Stimulated activated CD4-positive, alpha-beta T cell treated with anti-CD3 and anti-CD28 coated beads, Interleukin-12 subunit alpha, Interleukin-12 subunit beta, amount 100 ng/mL, for 48 hours (primary cell): ENCODE measurements at places on chromosomes 12 and 14.

GRCh38 chr14:35879151-35879648 is 53.1 kb downstream of the BRMS1L start:
- DNase-seq, result no peak

DNA sequence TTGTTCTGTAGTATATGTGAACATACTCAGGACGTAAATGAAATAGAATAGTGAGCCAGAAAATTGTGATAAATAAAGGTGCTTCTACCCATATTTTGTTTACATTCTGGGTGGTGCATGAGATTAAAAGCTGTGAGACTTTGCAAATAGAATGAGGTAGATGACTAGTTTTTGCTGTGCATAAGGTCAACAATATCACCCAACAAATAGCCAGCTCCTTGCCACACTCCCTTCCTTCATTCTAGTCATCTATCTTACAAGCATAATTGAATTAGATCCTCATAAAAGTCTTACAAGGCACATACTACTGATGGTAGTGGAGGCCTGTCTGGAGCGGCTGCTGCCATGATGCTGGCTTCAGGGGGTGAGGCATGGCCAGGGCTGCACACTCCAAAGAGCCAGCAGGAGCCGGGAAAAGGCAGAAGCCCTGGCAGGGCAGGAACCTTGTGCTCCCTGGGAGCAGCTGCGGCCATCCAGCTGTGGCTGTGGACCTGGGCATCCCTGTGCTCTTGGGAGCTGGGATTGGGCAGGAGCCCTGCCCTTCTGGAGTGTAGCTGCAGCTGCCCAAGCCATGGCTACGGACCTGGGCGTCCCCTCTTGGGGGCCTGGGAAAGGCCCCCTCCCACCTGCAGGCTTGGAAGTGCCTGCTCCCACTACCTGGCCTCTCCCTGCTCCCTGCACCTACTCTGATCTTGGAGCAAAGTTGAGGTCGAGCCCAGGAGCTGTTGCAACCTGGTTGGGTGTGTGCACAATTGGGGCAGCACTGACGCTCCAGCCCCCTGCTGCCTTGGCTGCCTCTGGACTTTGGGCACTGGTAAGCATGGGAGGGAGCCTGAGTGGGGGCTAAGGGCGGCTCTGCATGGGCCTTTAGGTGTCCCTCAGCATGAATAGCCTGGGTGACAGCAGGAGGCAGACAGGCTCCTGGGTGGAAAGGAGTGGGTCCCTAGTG is 112.8 kb downstream of the DACT1 start:
- no peak for DNase-seq

DNA sequence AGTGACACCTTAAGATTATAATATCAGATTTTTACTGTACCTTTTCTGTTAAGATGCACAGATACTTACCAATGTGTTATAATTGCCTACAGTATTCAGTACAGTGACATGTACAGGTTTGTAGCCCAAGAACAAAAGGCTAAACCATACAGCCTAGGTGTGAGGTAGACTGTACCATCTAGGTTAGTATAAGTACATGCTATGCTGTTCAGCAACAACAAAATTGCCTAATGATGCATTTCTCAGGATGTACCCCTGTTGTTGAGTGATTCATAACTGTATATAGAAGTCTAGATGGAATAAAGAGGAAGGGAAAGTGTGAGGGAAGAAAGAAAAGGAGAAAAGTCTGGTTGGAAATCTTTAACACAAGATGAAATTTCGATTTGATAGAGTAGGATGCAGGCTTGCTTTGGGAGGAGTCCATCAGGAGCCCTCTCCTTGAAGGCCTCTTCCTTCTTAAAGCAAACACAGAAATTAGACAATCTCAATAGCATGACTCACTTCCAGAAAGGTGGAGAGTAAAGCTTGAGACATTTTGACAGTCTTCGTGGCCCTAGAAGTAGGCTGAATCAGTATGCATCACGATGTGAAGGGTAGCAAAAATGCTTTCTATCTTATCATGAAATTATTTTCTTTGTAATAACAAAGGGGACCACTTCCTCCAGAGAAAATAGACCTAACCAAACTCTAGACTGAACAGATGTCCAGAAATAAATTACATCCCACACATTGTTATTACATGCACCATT is 191.5 kb downstream of the SYT1 start:
- no peak for DNase-seq

- DNase-seq, result no peak
Measured at GRCh38 chr14:99262977-99263448, 9.0 kb downstream of the BCL11B start.

GRCh38 chr12:1494856-1495255 is 99.5 kb downstream of the FBXL14 start:
- DNase-seq, result no peak

DNA sequence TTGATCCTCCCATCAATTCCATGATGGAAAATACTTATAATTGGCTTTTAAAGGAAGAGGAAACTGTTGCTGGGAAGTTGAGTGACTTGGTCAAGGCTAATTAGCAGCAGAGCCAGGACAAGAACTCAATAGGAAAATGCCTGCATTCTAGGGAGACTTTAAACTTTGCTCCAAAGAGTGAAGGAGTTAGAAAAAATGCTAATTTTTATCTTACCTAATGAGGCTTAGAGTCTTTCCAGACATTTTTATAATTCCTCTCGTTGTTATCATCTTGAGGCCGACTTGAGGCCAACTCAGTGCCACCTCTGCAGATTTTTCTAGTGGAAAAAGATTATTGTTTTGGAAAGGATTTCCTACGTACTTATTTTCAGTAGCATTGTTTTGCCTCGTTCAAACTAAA is 344.6 kb downstream of the ETNK1 start:
- DNase-seq, result no peak

GRCh38 chr12:64912516-64913255 is 88.2 kb downstream of the TBC1D30 start:
- DNase-seq, result no peak

DNA sequence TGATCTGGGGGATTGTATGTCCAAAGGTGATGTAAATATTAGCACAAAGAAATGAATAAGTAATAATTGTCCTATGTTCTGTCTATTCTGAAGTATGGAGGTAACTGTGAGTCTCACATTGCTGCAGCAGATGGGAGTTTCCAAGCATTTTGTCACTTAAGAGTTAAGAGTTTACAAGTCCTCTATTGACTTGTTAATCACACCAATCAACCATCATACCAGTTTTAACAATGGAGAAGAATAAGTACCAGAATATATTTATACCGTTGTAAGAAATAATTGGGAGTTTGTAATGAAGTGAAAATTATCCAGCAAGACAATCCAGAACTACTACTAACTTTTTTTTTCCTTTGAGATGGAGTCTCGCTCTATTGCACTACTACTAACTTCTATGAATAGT is 139.1 kb downstream of the MDGA2 start:
- no peak for DNase-seq

- no peak for DNase-seq
Measured at GRCh38 chr12:122984612-122985337, 4.3 kb downstream of the ARL6IP4 start.

DNA sequence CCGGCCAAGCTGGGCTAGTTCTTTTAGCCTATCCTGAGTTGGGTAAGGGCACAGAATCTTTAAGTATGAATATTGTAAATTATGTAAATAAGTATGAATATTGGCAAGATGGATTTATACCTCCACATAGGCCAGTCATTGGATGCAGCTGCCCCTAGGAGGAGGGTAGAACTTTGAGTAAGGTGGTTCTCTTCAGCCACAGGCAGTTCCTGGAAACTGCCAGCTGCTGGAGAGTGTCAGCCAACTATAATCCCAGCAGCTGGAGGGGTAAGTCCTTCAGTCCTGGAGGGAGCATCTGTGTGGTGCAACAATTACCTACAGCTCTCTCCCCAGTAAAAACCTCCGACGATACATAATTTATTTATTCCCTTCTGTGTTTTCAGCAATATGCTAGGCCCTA is 65.8 kb upstream of the TMPO start:
- no peak for DNase-seq

DNA sequence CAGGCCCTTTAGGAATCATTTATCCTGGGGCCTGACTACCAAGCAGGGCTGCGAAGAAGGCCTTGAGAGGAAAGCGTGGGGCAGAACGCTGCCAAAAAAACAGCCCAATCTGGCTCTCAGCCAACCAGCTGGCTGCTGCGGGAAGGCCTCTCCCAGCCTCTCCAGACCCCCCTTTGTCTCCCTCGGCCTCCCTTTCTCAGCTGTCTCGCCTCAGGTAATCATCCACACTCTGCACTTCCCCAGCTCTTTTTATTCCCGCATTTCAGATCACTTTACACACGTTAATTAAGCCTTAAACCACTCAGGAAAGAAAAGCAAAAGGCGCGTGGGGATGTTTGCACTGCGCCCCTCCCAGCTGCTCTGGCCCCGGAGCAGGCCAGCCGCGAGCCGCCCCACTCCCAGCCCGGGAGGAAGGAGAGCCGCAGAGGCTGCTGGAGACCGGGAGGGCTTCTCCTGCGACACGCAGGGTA is 208.2 kb upstream of the FOXN3 start:
- DNase-seq, result no peak

DNA sequence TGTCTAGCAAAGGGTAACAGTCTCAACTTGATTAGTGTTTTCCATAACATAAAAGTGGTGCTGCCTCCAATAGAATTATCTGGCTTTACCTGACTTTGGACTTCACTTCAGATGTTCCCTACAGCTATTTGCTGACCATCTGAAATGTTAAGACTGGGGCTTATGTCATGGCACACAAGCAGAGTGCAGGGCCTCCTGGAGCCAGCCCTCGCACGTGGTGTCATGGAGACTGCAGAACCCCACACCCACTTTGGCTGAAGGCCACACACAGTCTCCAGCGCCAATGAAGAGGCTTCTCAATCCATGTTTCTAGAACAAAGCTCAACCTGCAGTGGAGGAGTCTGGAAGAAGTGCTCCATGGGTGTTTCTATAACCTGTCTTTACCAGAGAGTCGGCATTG is 169.6 kb upstream of the FRMD6 start:
- DNase-seq, result no peak

GRCh38 chr14:60723116-60723906 is 840 bp downstream of the SIX4 start:
- DNase-seq, result no peak

DNA sequence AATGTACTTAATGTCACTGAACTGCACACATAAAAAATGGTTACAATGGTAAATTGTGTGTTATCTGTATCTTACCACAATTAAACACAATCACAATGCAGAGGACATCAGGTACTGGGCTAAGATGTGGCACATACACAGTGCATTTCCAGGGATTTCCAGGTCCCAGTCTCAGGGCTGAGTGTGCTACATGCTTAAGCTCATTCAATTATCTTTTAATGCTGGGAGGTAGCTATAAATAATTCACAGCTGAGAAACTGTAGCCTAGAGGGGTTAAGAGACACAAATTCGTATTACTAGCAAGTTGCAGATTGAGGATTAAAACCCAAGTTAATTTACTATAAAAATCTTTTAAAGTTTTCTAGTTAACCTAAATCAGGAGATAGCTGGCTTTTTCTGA is 67.1 kb downstream of the CRACR2A start:
- DNase-seq, result no peak

GRCh38 chr12:46950094-46950493 is 124.3 kb upstream of the SLC38A4 start:
- no peak for DNase-seq

GRCh38 chr12:124713436-124714082 is 146.1 kb upstream of the NCOR2 start:
- DNase-seq, result peak; percentile 76
